Lung (tissue), 17 donors: ENCODE measurements at places on chromosomes 5 and 9. TPM values are rescaled to one million over a fixed set of nuclear protein-coding genes. Genes with fewer than 3 reads are reported as not detected.

Gene BARX1
- total RNA-seq: not detected

DNA sequence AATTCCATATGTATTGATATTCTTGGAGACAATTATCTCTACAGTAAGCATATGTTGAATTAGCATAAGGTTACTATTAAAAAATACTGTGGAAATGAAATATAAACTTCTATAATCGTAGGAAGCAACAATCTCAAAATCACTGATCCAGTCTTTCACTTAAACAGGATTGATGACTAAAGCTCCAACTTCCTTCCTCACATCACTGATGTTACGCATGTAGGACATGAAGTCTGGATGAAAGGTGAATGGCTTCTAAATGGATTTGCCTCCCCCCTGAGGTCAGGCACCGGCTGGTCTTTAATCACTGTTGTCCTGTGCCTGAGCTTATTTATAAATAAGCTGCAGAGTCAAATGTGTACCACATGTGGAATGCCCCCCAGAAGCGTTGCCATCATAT, 157.1 kb upstream of the NFIB start:
- no peaks in the 10 kb centered on the region for H3K36me3 ChIP-seq
- DNase-seq: no peak
- no peak overlapping the region for H3K4me3 ChIP-seq
- H3K4me1 ChIP-seq: no peaks in the 10 kb centered on the region

Gene C7
- 165 TPM for total RNA-seq

DNA sequence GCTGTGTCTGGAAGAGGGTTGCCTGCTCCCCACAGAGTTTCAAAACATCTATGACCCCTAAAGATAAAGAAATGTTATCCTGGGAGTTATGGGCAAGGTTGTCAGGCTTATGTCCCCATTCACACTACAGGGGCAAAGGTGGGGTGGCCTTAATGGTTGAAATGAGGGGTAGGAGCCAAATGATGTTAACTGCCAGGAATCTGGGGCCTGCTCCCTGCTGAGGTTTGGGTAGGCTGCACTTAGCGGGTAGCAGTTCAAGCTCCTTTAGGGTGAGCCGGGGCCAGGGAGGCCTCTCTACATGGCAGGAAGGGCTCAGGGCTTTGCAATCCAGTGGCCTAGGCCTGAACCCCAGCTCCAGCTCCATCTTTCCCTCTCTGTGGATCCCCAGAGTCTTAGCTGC, 3.0 kb downstream of the FGF18 start:
- peak overlapping the region; percentile 30 for H3K27ac ChIP-seq
- H3K4me1 ChIP-seq: peaks cover 31% of the 10 kb centered on the region
- no peaks in the 10 kb centered on the region for H3K36me3 ChIP-seq
- H3K4me3 ChIP-seq: no peak overlapping the region
- DNase-seq: no peak
- H3K27me3 ChIP-seq: peaks cover 3% of the 10 kb centered on the region

- no peak for DNase-seq
- H3K27me3 ChIP-seq: no peaks in the 10 kb centered on the region
- peaks cover 20% of the 10 kb centered on the region for H3K4me1 ChIP-seq
Observed at GRCh38 chr9:13934416-13934815, 379.5 kb downstream of the NFIB start.

DNA sequence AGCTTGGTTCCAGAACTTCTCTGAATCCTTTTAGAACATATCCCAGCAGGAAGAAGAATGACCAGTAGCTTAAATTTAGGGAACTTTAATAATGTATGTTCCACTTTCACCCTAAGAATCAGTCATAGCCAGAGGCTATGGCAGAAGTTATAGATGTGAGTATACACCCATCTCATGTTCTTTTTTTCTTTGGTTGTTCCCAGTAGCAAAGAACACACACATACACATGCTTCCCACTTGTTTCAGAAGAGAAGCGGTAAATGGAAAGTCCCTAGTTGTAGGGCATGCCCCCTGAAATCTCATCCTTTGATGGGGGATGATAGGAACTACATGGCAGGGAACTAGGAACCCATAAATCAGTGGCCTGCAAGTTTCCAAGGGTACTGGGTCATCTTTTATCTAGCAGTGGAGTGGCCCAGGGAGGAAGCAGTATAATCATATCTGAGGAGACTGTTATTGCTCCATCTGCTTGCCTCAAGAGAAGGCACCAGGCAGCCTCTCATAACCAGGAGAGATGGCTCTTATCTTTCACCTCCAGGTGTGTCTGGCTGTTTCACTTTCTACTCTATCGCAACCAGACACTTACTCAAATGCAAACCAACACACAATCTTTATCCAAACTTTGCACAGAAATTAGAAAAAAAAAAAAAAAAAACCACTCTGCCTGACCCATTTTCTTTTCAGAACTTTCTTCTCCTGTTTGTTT, 109.5 kb downstream of the SNCAIP start:
- no peak overlapping the region for H3K27ac ChIP-seq
- no peaks in the 10 kb centered on the region for H3K4me1 ChIP-seq
- peaks cover 2% of the 10 kb centered on the region for H3K36me3 ChIP-seq
- no peaks in the 10 kb centered on the region for H3K27me3 ChIP-seq

DNA sequence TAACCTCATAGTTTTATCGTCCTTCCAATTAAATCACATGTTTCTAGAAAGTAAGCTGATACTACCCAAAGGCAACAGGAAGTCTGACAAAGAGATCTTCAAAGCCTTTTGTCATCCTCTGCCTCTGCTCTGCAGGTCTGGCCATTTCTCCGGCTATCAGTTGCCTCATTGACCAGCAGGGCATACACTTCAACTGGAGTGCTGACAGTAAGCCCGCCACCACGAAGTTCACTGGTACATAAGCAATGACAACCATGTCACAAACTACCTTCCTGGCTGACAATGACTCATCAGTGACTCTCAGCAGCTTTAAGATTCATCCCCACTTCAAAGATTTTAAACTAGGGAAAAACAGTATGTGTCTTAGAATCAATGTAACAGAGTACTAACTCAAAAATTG, 20.6 kb downstream of the SPTLC1 start:
- H3K36me3 ChIP-seq: no peaks in the 10 kb centered on the region
- no peak overlapping the region for H3K27ac ChIP-seq
- H3K27me3 ChIP-seq: no peaks in the 10 kb centered on the region
- no peaks in the 10 kb centered on the region for H3K4me1 ChIP-seq
